ENCODE measurements at places on chromosomes 11 and 22.
A peak's percentile ranks its signal among the peaks of the same experiment; 100 is the strongest.

GRCh38 chr11:128776424-128777284 lies 82.8 kb downstream of the FLI1 start:
- peak; percentile 41 for DNase-seq

DNA sequence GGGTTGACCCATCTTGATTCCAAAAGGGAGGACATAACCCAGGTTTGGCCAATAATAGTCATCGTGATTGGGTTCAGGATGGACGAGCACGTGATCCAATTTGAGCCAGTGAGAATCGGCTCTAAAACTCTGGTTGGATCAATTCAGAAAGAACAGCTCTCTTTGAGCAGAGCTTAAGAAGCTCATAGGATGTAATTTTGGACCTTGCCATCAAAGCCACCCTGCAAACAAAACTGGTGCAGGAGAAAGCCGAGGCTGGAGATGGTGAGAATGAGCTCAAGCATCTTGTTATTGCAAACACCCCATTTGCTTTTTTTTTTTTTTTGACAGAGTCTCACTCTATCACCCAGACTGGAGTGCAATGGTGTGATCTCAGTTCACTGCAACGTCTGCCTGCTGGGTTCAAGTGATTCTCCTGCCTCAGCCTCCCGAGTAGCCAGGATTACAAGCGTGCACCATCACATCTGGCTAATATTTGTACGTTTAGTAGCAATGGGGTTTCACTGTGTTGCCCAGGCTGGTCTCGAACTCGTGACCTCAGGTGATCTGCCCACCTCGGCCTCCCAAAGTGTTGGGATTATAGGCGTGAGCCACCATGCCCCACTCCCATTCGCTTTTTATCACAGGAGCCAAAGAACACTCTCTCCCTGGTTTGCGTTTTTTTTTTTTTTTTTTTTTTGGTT lies 13.8 kb upstream of the MIAT start:
- no peak for DNase-seq

- no peak for DNase-seq
Measured at GRCh38 chr11:113494021-113494420, 18.8 kb upstream of the DRD2 start.

DNA sequence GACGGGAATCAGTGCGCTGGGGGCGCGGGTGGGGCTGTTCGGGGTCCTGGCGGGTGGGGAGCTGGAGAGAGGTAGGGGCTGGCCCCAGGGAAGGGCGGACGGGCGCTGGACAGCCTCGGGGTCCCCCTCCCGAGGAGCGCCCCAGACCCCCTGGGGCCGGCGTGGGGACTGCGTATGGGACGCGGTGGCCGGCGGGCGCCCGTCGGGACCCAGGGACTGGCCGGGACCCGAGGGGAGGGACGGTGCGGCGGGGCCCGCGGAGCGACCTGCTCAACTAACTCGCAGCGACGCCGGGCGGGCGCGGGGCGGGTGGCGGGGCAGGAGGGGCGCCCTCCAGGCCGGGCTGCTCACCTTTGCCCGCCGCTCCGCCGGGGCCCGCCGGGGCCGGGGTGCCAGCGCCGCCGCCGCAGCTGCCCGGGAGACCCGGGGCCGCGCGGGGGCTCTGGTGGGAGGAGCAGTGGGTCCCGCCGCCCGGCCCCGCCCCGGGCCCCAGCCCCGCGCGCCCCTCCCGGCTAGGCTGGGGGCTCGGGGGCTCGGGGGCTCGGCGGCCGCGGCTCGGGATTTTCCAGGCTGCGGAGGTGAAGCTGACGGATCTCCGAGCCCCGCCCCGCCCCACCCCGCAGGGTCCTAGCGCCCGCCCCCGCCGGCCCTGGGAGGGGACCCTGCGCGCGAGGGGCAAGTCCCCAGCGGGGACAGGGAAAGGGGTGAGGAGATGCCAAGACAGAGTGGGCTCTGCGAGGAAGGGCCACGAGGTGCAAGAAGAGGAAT lies 12.3 kb downstream of the STARD10 start:
- DNase-seq = peak; percentile 53

GRCh38 chr11:6660712-6661111 lies 5.1 kb upstream of the DCHS1 start:
- no peak for DNase-seq

DNA sequence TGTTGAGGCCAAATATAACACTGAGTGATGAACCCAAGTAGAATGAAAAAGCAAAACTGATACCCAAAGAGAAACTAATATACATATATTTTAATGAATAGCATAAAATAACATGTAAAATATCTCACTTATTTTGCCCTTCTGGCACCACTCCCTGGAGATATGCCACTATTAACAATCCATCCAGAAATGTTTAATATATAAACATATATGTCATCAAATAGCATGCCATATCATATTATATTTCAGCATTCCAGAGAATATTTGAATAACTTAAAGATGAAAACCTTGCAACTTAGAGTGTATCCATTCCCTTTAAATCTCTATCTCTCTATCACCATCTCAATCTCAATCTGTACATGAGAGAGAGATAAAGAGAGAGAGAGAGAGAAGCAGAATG lies 1073.3 kb upstream of the RAG2 start:
- DNase-seq = no peak

DNA sequence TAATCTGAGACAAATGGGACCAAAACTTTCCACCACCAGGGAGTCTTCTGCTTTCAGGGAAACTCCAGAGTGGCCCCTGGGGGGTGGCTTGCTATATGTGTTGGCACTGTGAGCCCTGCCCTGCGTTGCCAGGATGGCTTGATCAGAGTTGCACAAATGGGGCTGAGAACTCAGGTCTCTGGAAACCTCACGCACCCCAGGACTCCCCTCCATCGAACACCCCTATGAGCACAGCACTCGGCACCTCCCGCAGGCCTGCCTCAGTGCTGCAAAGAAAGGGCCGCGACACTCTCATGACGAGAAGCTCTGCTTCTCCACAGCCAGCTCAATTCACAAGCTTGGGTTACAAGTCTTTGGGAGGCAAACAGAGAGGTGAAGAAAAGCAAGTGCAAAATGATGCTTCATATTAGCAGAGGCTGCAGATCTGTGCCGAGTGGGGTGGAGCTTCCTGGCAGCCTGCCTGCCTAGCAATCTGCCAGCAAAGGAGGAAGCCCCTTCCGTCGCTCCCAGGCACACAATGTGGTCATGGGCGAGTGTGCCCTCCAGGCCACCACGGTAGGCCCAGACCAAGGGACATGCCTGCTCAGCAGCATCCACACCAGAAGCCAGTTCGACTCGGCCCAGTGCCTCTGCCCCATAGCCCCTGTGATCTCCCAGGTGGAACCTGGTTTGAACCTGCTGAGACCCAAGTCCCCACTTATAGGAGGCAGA lies 55.7 kb downstream of the MYH9 start:
- peak; percentile 80 for DNase-seq

- DNase-seq = no peak
Measured at GRCh38 chr11:96607864-96608558, 218.2 kb downstream of the JRKL start.

GRCh38 chr22:49878206-49878605 lies 24.6 kb downstream of the ZBED4 start:
- DNase-seq = no peak

DNA sequence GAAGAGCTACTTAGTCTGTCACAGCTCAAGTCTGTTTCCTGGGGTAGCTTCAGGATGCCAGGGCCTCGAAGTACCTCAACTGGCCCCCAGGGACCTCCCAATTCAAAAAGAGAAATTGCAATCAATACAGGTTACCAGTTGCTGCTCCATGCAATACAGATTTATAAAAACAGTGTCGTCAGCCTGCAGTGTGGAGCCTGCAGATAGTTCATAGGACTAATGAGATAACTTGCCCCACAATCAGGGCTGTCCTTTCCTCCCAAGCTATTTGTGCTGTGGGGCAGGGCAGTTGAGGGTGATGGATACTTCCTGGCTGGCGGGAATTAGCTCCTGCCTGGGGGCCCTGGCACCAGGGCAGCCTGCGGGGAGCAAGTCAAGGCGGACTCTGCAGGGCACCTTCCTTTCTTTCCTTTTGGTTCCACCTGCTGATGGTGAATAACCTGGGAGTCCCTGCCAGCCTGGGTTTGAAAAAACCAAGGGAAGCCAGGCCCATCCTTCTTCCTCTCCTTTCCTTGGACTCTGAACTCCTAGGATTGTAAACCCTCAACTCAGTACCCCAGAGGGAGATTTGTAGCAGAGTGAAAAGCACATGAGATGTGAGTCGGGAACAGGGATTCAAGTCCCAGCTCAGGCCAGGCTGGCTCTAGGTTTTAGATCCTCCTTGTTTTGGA lies 216.6 kb downstream of the CEP164 start:
- no peak for DNase-seq

DNA sequence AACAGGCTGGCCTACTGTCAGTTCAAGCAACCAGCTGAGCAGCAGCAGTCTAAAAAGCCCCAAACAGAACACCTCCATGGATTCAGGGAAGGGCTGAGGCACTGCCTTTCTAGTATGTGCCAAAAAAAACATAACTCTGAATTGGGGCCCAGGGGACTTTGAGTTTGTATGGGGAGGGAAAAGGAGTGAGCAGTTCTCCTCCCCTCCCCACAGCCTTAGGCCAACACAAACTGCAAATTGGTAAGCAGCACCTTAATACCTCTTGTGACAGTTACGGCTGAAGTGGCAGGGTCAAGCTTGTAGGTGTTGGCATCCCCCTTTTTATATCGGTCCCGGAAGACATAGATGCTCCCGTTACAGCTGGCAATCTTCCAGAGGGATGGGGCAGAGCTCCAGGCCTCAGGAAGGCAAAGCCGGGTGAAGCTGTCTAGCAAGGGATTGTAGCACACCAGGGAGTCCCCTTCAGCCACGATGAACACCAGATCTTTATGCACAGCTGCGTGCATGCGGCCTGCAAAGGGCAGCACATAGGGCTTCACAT lies 6.0 kb downstream of the KBTBD4 start:
- no peak for DNase-seq

Measured in suppressor macrophage (primary cell).